ENCODE measurements at places on chromosomes 6 and 20.

GRCh38 chr6:144181639-144182038, 31.3 kb downstream of the STX11 start:
- no peak for DNase-seq

GRCh38 chr6:37705239-37706051, 7.8 kb upstream of the MDGA1 start:
- DNase-seq = peak; percentile 90

- DNase-seq = no peak
Observed at GRCh38 chr6:42745083-42745639, 742 bp downstream of the TBCC start.

- no peak for DNase-seq
Observed at GRCh38 chr20:3084283-3084985, at the start of gene AVP. Gene AVP (minus strand): TSS chr20:3084724. CDS start chr20:3084674, 50 bp downstream.

GRCh38 chr6:53192682-53193188, 44.1 kb upstream of the GCM1 start:
- DNase-seq = peak; percentile 42

DNA sequence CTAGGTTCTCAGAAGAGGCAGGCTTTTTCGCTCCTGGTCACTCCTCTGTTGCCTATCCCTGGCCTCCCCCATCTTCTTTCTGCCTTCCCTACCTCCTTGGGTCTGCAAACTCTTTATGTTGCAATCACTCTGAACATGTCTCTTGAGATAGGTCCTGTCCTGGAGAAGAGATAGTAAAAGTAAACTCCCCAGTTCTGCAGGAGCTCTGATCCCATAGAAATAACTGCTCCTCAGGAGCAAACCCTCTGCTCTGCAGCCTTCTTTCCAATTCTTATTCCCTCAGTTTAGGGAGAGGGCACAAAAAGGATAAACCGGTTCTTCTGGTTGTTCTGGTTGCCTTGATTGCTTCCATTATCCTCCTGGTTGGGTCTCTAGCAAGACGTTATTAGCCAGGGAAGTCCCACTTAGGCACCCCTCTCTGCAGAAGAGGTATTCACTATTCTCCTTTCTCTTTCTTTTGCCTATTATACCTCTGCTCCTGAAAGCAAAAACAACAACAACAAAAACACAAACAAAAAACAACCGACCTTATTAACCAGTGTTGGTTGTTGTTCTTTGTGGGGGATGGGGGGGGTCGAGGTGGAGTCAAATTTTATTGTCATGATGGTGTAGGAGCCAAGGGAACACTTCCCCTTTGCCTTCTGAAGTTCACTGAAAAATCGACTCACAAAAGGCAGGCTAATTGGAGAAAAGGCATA, 973 bp downstream of the TRIM38 start:
- DNase-seq = no peak

DNA sequence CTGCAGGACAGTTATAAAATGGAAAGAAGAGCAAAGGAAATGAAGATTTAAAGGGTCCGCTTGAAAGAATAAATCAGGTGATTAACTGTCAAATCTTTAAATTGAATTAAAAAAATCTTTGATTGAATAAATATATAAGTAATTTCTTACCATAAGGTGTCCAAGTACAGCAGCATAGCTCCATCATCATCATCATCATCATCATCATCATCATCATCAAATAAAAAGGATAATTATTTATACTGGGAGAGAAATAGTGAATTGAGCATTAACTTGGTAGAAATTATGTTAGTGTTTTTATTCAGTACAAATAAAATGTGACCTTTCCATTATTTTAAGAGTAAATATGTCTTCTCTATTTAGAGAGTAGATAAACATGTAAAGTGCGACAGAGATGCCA, 745.6 kb upstream of the MARCKS start:
- no peak for DNase-seq

DNA sequence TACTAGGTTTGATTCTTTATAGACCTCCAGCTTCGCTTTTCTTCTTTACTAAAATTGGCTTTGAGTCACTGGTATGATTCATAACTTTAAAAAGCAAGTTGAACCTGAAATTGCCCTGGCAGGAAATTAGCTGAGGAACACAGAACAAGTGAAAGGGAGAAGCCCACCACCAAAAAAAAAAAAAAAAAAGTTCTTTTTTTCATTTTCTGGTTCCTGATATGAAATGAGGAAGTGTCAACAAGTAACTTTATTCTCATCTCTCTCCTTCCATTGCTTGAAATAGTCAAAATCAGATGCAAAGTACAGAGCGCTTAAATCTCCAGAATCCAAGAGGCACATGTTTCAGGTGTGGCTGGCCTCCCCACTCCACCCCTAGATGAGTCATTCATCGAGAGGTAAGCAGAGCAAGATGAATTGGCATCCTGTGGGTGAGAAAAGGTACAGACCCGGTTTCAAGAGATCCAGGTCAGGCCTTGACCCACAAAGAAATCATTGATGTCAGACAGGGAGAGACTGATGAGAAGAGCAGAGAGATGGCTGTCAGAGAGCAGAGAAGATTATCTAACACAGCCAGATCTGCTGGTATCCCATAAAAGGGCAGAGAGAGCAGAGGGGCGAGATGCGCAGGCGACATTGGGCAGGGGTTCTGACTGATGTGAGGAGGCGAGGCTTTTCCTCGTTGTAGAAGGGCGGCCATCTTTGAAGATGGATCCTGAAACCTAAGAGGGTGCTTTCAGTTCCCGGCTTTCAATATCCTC, 54.8 kb upstream of the MBOAT1 start:
- DNase-seq = no peak

GRCh38 chr6:56551409-56552120, 91.1 kb downstream of the DST start:
- DNase-seq = no peak

DNA sequence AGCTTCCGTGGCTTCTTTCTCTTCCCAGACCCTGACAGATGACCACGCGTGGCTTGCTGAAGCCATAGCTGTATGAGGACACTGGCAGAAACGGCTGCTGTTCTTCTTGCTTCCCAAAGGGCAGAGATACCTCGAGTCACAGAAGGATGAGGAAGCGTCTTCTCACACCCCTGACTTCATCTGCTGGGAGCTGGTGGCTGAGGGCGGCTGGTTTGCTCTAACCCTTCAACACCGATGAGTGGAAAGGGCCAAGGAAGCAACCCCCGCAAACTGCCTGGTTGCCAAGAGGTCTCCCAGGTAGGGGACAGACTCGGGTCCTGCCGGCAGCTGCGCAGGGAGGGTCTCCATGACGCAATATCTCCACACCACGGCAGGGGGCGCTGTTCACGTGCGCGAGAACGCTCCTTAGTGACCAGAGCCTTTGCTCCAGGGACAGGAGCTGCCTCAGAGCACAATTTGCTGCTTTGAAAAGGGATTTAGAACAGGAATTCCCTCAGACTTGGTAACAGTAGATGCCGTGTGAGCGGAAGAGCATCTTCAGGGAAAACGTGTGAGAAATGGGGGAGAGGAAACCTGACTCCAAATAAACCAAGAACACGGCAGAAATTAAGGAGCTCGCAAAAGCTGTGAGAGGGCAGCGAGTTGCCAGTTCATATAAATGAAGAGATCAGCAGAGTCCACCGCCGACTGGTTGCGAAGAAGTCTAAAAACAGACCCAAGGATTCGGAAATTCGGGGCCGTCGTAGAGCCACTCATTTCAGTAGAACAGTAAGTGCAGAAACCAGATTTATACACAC, 80.2 kb downstream of the ERMARD start:
- DNase-seq = peak; percentile 32

DNA sequence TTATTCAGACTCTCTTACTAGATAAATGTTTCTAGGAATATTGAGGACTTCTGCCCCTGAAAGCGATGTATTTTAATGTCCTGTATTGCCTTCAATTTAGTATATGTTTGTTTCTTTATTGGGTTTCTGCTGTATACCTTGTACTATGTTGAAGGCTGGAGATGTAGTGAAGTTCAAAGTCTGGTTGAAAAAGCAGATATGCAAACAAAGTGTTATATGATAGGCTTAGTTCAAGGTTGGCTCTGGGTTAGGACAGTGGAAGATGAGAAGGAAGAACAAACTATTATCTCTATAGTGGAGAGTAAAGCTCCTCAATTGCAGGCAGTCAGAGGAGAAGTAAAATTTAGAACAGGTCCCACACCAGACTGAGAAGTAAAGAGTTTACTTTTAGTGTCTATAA, 36.3 kb upstream of the ADGRG6 start:
- DNase-seq = no peak

DNA sequence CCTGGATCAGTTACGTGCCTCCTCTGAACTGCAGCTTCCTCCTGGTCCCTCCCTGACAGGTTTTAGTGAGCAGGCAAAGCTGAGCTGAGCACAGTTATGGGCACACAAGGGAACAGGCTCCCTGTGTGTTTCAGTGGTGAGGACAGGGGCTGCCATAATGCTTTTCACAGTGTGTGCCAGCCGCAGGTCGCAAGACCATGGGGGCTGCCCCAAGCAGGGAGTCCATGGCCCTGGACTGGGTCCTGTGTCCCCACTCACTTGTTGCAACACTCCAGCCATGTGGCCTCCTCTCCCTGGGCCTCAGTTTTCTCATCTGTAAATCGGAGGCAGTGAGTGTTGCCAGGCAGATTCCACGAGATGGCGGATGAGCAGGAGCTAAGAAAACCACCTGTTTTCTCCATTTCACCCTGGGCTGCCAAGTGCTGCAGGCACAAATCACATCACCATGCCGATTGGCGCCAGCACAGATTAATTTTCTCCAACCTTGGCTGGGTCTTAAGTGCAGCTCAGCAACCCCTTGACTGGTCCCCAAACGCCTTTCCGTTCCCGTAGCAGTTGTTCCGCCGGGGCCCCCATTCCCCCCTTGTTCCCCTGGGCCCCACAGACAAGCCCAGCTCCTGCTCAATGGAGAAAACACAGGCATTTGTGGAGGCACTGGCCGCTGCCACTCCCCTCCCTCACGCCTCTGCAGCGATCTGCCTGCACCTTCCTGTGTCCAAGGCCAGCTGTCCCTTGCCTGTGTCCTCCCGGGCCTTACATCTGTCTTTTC, 57.1 kb upstream of the NNAT start:
- DNase-seq = no peak

GRCh38 chr6:170034294-170034693, 256.6 kb downstream of the DLL1 start:
- no peak for DNase-seq

DNA sequence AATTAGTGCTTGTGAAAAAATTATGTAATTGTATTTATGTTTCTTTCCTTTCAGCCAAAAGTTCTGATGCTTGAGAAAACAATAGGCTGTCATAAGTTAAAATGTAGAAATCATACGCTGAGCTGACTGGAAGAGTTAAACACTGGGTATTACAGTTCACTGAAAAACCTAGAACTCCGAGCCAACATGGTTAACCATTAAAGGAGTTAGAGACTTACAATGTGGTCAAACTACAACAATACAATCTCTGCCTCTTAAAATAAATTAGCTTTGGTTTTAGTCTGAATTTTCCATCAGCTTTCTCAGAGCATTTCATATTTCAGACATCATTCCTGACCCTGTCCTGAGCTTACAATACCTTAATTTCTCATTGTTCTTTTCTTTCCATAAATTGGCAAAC, 91.0 kb downstream of the COL12A1 start:
- DNase-seq = no peak

DNA sequence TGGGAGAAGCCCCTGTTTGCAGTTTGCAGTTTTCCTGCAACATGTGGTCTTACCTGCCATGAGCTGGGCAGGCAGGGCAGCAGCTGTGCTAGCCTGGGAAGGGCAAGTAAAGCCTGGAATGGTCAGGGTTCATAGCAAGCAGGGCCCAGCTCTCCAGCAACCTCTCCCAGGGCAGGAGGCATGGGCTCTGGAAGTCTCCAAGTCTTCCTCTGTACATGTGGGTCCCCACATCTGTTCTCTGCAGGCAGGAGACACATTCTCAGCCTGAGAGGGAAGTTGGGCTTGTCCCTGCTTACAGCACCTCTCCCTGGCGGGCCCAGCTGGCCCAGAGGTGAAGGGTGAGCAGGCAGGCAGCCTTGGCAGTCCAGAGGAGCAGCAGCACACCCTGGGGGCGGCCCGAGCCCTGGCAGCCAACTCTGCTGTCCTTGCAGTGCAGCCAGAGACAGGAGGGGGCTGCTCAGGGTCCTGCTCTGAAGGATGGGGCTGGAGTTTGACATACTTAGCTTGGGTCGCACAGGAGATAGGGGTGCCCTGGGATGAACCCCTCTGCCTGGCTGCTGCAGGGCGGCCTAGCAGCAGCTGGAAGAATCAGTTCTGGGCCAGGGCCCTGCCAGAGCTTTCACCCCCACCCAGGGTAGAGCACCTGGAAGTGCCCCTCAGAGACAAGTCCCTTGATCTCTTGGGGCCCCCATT, 176.0 kb downstream of the MRPL14 start:
- DNase-seq = peak; percentile 83

GRCh38 chr6:154956771-154957522, 38.2 kb upstream of the TIAM2 start:
- DNase-seq = no peak

GRCh38 chr6:132140189-132140588, 189.0 kb upstream of the CCN2 start:
- no peak for DNase-seq

DNA sequence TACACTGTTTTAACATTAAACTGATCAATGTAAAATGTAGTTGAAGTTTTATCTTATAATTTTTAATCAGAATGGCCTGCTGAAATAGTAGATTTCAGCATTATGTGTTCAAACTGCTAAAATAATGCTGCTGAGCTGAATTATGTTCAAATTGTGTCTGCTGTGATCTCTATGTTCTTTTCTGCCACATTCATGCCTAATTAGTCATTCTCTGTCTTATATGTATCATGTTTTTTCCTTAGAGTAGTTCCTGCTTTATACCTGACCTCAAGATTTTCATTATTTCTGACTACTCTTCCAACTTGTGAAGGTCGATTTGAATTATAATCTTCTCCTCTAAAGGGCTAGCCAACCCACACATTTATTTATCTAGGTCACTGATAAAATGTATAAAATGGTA, 476.7 kb upstream of the EPHA7 start:
- DNase-seq = peak; percentile 7

- DNase-seq = no peak
Observed at GRCh38 chr6:135412761-135413160, 84.8 kb downstream of the AHI1 start.

DNA sequence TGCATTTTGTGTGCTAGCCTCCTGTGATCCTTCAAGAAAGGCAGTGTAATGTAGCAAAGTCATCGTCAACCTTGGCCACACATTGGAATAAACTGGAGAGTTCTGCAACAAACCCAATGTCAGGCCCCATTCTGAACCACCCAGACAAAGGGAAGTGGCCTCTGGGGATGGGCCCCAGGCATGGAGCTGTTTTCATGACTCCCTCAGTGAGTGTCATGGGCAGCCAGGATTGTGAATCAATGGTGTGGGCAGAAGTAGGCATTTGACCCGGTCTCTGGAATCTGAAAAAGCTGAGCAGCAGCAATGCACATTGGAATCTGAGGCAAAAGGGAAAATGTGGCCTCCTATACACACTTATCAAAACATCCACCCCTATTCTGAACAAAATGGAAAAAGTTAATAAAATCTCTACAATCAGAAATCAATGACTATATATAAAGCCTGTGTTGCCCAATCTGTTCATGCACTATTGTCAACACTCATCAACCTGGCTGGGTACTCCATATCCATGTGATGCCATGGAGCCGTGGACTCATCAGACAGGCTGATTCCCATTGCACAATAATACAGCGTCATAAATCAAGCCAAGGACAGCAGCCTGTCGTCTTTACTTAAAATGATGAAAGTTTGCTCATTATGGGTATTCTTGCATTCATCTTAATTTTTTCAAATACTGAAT, 134.9 kb upstream of the STMND1 start:
- DNase-seq = no peak

GRCh38 chr20:59724457-59725366, 120.4 kb downstream of the PHACTR3 start:
- no peak for DNase-seq
